ENCODE measurements at places on chromosomes 12 and 14. TPM values are rescaled to one million over a fixed set of nuclear protein-coding genes. Genes with fewer than 3 reads are reported as not detected.

Gene SLC25A47
- total RNA-seq = not detected

Gene VWF
- total RNA-seq = 53.7 TPM

Gene TEX52
- total RNA-seq = not detected

Gene SRRM4
- total RNA-seq = not detected

Gene FAM90A1
- total RNA-seq = 0.16 TPM

Gene KCNK10
- 3.9 TPM for total RNA-seq

Gene LRTM2
- total RNA-seq = not detected

Gene PMCH
- not detected for total RNA-seq

Gene CCDC196
- total RNA-seq = not detected

Data from esophagus mucosa (tissue), 1 donor.